Activated CD4-positive, alpha-beta T cell treated with anti-CD3 and anti-CD28 coated beads for 48 hours (primary cell): ENCODE measurements at places on chromosomes 13 and 19.

DNA sequence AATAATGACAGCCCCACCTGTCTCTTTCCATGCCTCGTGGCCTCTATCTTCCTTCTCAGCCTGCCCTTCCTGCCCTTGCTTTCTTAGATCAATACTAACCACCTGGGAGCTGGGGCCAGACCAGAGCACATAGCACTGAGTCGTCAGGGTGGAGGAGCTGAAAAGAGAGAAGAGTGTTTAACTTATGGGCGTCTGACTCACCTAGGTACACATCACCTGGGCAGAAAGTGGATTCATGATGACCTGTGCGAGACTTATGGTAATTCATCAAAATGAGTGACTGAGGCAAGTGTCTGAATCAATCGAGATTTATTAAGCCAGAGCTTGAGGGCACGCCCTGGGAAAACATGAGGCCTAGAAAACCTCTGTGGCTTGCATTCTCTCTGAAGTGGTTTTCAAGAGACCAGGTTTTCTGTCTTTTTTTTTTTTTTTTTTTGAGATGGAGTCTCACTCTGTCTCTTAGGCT, 19.2 kb downstream of the CEACAM6 start:
- DNase-seq: peak; percentile 67

GRCh38 chr13:67964986-67965385, 734.9 kb upstream of the PCDH9 start:
- DNase-seq: no peak

GRCh38 chr19:2112516-2113320, 16.0 kb downstream of the IZUMO4 start:
- DNase-seq: no peak

GRCh38 chr13:105282406-105283285, 1252.8 kb downstream of the EFNB2 start:
- DNase-seq: no peak

DNA sequence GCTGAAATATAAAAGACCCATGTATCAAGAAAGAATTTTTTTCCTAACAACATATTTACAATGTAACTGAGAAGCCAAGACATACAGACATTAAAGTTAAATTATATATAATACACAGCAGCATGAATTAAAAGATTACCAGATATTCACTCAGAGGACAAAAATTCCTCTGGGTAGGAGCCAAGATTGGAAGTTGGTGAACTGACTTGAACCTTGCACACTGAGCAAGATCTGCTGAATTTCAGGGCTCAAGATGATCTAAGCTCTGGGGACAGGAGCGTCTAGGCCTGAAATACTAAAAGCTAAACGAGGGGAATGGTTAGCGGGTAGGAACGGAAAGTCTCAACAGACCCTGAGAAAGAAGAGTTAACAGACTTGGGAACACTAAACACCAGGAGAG, 8.5 kb downstream of the FOXO1 start:
- DNase-seq: no peak

GRCh38 chr13:60369242-60369641, 27.8 kb upstream of the TDRD3 start:
- DNase-seq: no peak

DNA sequence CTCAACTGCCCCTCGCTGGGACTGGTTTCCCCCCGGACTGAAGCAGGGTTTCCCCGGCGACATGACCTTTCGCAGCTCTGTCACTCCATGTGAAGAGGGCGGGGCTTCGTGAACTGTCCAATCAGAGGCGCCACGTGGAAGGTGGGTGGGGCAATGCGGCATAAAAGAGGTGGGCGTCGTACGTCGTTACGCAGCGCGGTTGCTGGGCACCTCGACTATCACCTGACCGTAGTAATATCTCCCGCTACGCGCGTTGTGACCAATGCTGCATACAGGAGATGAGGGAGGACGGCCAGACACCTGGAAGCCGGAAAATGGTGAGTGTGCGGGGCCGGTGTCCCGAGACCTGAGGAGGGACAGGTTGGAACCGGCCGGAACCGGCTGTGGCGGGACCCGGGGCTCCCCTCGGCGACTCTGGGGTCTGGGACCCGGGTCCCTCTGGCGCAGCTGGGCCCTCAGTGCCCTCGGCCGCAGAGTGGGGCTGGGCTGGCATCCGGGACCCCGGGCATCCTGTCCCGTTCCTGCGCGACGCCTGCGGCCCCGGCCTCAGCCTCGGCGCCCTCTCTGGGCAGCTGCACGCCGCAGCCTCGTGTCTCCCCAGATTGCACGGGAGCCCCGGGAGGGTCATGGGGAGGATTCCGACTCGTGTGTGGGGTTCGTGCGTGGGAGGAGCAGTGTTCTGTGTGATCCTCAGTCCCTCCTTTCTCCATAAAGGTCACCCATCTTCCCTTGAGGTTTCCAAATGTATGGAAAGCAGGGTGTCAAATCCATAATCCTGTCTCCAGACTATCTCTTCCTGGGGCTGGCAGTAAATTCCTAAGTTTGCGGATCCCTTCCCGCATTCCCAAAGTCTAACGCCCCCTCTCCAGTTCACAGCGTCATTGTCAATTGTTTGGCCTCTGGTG, 32.2 kb downstream of the ZNF136 start:
- DNase-seq: peak; percentile 88

GRCh38 chr13:80379245-80379644, 38.3 kb upstream of the SPRY2 start:
- no peak for DNase-seq

DNA sequence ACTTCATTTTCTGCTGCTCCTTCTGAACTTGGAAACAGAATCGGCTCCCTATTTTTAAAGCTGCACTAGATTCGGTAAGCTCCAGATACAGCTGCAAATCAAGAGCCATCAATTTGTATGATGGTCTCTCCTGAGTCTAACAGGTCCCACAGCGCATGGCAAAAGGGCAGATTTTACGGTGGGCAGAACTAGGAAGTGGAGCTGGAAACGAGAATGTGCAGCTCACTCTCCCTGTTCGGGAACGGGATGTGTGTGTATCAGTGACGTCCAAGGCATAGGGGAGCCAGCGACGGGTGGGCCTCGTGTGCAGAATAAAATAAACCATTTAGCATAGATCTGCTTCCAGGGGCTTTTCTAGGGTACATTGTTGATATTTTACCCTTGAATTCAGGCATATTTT, 74.2 kb downstream of the COL4A1 start:
- no peak for DNase-seq

GRCh38 chr13:34458756-34459715, 483.0 kb upstream of the NBEA start:
- DNase-seq: no peak

DNA sequence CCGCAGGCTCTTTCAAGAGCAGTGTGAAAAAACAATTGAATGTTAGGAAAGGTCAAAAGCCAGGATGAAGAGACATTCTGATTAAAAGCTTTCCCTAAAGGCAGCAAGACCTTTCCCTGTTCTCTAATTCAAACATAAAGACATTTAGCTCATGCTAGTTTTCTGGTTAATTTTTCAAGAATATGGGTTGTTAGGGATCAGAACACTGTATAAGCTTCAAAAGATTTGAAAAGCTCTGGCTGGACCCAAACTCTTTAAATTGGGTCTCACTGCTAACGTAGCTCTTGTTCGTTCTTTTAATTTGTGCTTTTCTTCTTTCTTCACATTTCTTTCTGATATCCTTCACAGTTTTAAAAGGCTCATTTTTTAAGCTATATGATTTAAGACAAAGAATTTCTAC, 877.0 kb downstream of the EFNB2 start:
- DNase-seq: no peak

DNA sequence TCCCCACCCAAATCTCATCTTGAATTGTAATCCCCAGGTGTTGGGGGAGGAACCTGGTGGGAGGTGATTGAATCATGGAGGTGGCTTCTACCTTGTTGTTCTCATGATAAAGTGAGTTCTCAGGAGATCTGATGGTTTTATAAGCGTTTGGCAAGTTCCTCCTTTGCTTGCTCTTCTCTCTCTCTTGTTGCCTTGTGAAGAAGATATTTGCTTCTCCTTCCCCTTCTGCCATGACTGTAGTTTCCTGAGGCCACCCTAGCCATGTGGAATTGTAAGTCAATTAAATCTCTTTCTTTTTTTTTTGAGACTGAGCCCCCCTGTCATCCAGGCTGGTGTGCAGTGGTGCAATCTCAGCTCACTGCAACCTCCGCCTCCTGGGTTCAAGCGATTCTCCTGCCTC, 34.4 kb downstream of the VSTM1 start:
- no peak for DNase-seq

DNA sequence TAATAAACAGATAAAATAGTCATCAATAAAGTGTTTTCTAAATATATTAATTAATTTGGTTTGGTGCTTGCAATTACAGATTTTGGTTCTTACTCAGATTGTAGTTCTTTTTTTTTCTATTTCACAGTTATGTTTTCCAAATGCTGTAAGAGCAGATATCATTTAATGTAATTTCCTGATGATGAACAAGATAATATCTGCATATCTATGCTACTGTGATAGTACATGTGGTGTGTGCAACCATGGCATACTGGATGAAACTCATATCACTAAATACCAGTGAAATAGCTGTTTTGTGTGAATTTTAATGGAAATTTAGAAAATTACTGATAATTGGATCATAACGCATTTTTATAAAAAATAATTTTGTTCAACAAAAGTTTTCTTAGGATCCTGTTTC, 88.8 kb upstream of the MAB21L1 start:
- DNase-seq: no peak

- no peak for DNase-seq
Measured at GRCh38 chr13:21330126-21330861, 128.8 kb downstream of the ZDHHC20 start.

DNA sequence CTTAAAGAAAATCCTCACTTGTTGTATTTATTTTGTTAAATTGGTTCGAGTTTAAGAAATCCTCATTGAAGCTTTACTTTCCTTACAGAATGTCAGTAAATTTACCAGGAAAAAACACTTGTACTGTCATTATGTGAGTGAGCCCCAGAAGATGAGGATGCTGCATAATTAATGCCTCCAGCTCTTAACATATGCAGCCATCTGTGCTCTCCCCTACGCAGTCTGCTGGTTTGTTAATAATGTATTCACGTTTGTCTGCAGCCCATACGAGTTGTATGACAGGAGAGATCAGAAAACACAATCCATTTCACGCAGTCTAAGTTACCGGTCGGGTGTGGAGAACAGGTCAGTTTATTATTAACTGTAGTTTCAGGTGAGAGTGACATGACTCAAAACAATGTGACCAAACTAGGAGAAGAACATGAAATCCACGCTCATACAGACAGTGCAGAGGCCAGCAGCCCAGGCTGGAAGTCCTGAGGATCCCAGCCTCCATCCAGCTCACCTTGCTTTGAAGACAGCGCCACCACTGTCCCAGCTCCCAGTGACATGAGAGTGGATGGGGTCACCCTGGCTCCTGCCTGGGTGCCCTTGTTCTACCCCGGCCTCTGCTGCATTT, 19.8 kb upstream of the ATP11A start:
- DNase-seq: no peak

DNA sequence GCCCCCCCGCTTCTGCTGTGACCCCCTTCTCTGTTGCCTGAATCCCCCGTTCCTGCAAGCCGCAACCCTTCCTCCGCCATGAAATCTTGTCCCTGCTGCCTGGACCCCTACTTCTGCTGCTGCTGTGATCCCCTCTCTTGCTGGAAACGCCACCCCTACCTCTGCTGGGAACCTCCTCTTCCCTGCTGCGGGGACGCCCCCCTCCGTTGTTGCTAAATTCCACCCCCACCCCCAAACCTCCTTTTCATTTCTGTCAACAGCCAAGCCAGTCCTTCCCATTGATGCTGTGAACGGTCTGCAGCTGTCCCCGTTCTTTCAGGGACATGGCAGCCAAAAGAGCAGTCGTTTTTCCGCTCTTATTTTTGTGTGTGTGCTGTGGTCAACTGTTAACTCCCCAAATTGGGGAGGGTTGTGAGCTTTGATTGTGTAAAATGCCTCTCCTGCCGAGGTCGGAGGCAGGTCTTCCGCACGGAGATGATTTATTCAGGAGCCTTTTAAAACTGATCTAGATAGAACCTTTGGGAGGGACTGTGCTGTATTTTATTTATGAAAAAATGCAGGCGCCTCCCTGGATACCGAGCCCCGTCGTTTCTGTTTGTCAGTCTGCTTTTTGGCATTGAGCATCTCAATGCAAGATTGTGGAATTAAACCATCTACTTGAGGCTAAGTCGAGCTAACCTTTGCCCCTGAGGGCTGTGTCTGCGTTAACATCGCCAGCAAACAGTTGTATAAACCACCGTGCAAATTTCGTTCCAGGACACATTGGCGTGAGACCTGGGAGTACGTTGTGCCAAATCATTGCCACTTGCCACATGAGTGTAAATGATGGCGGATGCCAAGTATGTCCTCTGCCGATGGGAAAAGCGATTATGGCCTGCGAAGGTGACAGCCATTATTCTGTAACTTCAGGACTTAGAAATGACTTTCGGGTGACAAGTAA, 27.9 kb upstream of the NDUFS7 start:
- DNase-seq: peak; percentile 27

- no peak for DNase-seq
Measured at GRCh38 chr13:28739376-28739775, 20.6 kb upstream of the SLC46A3 start.

- no peak for DNase-seq
Measured at GRCh38 chr13:26571518-26571917, 14.0 kb downstream of the WASF3 start.

DNA sequence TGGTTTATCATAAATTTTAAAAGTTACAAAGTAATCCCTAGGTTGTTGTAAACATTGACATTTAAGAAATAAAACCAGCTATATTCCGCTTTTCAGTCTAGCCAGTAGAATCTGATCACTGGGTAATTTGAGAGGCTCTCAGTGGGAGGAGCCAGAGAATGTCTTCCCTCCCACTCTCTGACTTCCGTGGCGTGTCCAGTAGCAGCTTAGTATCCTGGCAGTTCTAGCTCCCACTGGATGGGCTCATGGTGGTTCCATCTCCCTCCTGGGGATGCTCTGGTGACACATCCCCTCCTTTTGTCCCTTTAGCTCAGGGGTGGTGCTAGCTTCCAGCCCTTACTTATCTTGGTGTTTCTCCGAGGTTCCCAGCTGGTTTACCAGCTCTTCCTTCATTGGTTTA, 34.5 kb downstream of the MTUS2 start:
- DNase-seq: no peak

DNA sequence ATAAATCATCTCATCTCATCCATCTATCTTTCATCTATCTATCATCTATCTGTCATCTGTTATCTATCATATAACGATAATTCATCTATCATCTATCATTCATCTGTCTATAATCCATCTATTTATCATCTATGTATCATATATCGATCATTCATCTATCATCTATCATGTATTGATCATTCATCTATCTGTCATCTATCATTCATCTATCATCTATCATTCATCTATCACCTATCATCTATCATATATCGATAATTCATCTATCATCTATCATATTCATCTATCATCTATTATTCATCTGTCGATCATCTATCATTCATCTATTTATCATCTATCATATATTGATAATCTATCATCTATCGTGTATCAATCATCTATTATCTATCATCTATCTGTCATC, 100.4 kb upstream of the ZNF492 start:
- DNase-seq: no peak

- DNase-seq: no peak
Measured at GRCh38 chr13:106899442-106899841, 331.5 kb upstream of the ARGLU1 start.

GRCh38 chr19:16582486-16583261, 10.5 kb upstream of the SLC35E1 start:
- no peak for DNase-seq
